Inflammatory macrophage treated with lipopolysaccharide for 1 hour (primary cell): ENCODE measurements at places on chromosomes 3 and 15.

- no peak for DNase-seq
Observed at GRCh38 chr3:178100908-178101307, 435.3 kb upstream of the KCNMB2 start.

DNA sequence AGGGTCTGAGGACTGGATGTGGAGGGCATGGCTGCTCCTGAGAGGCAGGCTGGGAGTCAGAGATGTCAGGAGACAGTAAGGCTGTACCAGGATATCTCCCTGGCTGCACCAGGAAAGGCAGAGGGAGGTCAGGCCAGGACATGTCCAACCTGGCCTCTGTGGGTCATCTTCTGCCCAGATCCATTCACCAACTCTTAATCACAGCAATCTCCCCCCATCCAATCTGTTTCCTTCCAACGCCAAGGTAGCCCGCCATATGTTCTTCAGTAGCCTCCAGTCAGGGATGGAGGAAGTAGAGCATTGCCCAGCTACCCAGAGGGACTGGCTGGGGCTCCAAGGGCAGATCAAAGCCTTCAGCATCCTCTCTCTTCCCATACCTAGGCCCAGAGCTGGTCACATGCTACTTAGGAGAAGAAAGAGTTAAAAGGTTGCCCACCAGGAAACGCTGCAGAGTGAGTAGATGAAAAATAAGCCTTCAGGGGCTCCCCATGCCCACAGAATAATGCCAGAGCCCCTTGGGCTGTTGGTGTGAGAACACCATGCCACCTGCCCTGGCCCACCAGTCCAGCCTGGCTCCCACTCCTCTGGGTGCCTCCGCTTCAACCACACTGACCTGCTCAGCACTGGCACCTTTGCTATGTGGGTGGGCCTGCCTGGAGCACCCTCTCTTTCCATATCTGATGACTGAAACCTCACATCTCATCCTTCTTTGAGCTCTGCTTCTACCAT is 176.8 kb downstream of the MEGF11 start:
- DNase-seq, result no peak

GRCh38 chr3:99981138-99981537 is 133.2 kb downstream of the FILIP1L start:
- DNase-seq, result no peak

GRCh38 chr15:99443056-99443756 is 122.6 kb upstream of the MEF2A start:
- no peak for DNase-seq

DNA sequence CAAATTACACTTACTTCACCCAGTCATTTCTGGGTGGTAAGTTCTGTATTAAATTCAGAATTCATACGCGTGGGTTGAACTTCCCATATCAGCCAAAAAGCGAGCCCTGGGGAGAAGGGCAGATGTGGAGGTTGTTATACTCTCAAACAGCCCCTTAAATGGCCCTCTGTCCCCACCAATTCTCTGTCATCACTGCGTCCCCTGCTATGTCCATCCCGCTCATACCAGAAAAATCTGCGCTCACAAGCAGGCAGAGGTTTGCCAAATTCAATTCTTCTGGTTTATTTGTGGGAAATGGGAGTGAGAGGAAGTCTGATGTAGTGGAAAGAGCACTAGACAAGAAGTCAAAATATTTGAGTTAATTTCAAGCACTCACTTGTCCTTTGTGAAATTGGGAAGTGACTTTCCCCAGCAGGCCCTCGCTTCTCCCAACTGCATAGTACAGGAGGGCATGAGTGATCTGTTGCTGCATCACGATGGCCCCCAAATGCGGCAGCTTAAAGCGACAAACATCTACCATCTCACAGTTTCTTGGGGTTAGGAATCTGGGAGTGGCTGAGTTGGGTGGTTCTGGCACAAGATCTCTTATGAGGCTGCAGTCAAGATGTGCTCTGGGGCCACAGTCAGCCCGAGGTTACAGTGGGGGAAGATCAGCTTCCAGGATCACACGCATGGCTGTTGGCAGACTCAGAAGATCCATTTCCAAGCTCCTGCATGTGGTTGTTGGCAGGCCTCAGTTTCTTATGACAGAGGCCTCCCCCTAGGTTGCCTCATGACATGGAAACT is 67.7 kb downstream of the CPN2 start:
- DNase-seq, result peak; percentile 31

DNA sequence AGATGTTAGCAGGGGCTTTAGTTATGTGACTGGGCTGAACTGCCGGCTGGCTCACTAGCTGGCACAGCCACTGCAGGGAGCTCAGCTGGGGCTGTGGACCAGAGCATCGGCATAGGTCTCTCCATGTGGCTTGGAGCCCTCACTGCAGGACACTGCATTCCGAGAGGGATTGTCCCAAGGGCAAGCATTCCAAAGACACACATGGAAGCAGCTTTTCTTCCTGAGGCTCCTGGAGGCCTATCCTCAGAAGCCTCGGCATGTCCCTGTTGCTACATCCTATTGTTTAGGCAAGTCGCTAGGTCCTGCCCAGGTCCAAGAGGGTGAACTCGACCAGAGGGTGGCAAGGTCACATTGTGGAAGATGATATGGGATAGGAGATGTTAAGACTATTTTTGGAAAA is 209.8 kb downstream of the PLCL2 start:
- DNase-seq, result no peak

DNA sequence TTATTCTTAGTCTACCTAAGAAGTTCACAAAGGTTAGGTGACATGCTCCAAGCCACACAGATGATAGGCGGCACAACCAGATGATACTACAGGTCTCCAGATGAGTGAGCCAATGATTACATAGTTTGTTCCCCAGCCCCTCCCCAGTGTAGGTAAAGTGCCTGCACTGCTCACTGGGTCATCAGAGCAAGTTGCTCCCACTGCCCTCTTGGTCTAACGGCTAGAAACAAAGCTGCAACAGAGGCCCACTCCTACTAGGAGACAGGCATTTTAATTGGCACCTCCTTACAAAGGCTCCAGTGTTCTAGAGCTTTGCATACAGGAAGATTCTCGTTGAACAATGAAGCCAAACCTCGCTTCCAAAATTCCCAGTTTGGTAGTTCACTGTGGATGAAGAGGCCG is 47.3 kb downstream of the TMEM44 start:
- DNase-seq, result no peak

- peak; percentile 91 for DNase-seq
Observed at GRCh38 chr3:194167480-194168282, 31.7 kb downstream of the HES1 start.

DNA sequence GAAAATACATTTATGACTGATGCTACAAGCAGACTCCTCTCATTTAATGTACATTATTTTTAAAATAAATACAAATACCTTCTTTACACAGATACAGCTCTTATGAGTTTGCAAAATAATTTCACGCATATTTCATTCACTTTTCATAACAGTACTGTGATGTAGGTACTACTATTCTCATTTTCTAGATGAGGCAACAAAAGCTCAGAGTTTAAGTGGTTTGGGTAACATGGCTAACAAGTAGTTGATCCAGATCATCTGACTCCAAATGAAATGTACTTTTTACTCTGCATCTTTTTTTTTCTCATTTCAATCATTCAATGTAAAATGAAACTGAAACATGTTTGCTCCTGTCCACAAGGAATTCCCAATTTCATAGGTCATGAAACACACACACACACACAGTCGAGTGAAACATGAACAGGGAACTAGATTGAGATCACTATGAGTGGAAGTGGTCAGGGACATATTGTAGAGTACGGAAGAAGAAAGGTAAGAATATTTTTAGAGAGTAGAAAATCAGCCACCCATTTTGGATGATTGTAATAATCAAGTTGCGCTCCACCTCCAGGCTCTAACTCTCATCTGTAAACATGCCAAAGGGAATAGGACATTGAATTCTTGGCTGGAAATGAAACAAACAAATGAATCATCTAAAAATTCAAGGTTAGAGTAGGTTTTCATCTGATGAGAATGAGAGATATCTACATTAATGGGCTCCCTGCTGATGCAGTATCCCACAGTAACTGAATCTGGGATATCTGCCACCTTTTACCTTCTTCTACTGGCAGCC is 92.4 kb downstream of the CLDN1 start:
- DNase-seq, result peak; percentile 83

GRCh38 chr3:135192929-135193328 is 397.9 kb downstream of the EPHB1 start:
- no peak for DNase-seq

DNA sequence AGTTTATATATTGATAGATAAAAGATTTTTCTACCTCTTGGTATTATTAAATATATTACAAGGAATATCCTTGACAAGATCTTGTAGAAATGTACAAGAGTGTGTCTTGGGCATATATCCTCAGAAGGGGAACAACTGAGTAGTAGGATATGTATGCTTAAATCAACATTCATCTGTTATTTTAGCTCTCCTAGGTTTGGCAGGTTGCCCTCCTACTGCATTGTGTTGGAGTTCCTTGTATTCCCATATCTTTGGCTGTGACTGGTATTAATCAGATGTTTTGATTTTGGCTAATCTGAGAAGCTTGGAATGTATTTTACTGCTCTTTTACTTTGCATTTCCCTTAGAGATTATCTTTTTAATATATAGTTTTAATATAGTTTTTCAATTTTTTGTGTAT is 4.6 kb downstream of the MYRIP start:
- DNase-seq, result no peak

- DNase-seq, result peak; percentile 51
Observed at GRCh38 chr15:91271565-91272153, 171.6 kb downstream of the SV2B start.

DNA sequence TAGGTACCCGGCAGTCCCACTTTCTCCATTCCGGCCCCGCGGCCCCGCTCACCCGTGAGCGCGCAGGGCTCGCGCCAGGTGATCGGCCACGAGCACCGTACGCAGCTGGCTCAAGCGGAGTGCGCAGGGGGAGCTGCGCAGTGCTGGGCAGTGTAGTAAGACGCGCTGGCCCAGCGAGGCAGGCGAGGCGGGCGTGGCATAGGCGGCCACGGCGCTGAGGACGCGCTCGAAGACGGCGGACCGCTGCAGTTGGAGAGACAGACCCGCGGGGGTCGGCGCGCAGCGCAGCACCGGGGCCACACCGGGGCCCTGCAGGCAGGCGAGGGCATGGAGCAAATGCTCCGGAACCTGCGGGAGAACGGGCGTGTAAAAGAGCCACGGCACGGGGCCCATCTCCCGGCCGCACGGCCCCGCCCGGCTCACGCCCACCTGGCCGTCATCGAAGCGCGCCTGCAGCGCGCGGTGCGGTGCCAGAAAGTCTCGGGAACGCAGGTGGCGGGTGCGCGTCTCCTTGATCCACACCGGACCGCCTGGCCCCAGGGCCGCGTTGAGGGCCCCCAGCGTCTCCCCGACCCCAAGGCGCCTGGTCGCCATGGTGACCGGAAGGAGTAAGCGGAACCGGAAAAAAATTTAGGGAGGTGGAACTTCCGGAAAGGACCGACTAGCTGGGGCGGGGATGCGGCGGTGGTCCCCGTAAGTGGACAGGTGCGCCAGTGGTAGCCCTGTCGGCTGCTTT is at the start of gene DALRD3:
Gene DALRD3 (minus strand): TSS at position 610 of the 736 bp plus-strand sequence. CDS start 16 bp downstream, at position 594.
- peak; percentile 44 for DNase-seq

DNA sequence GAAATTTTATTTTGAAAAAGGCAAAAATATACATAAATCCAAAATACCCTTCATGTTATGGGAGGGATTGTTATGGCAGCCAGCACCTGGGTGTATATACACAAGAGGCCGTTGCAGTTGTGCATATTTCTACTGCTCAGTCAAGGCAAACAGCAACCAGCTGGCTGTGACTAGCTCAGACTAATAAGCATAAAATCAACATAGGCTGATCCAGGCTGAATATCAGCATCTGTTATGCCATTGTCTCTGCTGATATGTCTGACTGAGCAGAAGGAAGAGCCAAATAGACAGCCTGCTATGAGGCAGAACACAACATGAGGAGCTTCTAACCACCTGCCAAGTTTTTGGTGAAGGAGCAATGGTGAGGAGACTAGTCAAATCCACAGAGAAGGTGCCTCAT is 457.5 kb upstream of the ALCAM start:
- no peak for DNase-seq

DNA sequence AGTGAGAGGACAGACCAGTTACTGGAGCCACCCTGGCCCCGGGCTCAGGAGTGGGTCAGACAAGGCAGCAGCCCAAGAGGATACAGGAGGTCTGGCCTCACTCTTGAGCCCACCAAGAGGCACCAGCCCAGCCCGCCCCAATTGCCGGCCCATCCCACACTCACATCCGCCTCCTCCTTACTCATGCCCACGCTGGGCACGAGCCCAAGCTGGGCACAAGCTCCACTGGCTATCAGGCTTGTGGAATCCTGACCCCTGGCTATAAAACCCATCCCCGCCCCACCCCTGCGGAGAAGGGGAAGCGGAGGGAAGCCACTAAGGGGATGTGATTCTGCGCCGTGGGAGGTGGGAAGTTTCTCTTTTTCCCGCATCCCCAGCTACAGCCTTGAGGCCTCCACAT is 25.9 kb downstream of the ADCY5 start:
- no peak for DNase-seq

- DNase-seq, result no peak
Observed at GRCh38 chr15:58380280-58380945, 51.4 kb upstream of the LIPC start.

DNA sequence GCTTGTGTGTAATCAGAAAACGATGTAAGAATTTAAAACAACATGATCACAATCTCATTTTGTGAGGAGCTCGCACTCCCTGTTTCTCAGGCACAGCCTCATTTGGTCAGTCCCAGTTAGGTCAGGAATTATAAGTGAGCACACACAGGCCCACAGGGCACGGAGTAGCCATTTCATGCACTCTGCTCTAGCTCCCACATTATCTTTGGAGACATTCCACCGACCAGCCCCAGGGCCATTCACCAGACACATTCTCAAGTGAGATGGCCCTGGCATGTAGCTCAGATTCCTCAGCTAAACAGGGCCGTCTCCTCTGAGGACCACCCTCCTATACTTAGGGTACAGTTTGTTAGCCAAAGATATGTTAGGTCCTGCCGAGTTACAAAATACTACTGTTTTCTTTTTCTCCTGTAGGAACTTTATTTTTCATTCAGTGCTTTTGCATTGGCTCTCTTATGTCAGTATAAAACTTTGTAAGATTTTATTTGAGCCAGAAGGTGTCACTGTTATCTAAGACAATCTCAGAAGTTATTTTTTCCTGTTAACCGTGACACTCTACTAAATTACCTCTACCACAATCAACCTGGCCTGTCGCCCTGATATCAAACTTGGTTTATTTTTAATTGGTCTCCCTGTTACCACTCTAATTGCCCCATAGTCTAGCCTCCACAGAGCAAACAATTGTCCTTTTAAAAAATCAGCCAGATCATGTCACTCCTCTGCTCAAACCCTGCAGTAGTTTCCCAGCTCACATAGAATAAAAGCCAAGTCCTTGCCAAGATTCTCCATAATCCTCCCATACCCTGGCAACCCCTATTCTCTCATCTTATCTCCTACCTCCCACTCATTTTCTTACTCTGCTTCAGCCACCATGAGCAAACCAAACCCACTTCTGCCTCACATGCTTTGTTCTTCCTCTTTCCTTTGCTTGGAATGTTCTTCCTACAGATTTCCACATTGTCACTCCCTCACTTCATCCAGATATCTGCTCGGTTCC is 105.7 kb downstream of the PPP2R3A start:
- DNase-seq, result peak; percentile 45

- no peak for DNase-seq
Observed at GRCh38 chr15:62506217-62506805, 341.2 kb upstream of the C2CD4B start.

DNA sequence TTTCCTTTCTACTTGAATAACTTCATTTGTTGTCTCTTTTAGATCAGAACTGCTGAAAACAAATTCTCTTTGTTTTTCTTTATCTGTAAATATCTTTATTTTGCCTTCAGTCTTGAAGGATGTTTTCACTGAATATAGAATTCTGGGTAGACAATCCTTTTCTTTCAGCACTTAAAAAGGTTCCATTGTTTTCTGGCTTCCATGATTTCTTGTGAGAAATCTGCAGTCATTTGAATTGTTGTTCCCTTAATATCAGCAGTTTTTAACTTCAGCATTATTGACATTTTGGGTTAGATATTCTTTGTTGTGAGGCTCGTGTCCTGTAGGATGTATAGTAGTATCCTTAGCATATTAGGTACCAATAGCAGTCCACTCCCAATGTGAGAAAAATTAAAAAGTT is 65.8 kb downstream of the SV2B start:
- DNase-seq, result no peak
